ENCODE measurements at places on chromosomes 11 and 22.

GRCh38 chr11:16337421-16338213 lies 18.7 kb downstream of the SOX6 start:
- no peak for DNase-seq

GRCh38 chr11:63761188-63761587 lies 7.4 kb downstream of the ZFTA start:
- DNase-seq: no peak

GRCh38 chr22:38203855-38204514 lies 2.2 kb downstream of the MAFF start:
- no peak for DNase-seq

DNA sequence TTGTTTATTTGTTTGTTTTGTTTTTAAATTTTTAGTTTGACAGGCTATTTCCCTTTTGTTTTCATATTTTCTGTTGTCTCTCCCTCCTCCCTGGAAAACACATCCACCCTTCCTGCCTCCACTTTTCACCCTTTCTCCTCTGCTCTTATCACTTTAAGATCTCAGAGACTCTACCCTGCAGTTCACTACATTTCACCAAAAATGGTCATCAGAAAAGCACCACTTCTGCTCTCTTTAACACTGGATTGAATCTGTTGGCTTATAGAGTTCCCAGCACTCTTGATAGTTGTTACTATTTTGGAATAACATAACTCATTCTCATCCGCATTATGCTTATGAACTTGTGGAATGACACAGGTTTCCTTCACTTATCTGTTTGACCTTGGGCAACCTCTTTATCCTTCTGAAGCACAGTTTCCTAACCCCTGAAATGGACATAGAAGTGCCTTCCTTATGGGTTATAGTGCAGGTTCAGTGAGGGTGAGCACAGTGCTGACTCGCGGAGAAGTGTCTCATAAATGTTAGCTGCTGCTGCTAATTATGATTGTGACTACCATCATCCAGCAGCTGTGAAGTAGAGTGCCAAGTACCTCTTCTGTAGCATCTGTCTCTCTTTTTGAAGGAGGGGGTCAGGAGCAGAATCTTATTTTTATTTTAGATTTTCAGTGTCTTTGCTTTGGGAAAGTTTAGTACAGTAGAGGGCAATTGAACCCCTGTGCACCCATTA lies 15.0 kb downstream of the TEAD1 start:
- no peak for DNase-seq

DNA sequence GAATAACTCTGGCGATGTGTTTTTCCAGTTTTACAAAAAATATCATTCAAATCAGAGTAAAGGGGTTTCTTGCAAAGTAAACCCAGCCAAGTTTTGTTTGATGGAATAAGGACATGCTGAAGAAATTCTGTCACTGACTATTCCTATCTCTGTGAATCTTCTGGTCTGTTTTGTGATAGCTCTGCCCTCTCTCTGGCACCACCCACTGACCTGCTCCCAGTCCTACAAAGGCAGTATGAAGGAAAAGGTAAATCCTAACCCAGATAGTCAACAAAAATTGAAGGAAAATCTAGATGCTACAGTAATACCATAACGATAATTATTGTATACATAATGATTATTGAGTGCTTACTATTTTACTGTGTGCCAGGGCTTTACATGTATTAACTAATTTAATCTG lies 76.3 kb upstream of the TP53AIP1 start:
- DNase-seq: no peak

- DNase-seq: no peak
These were observed 1.7 kb upstream of the PLAAT2 start for GRCh38 chr11:63564784-63565350.

- no peak for DNase-seq
These were observed 69.7 kb upstream of the PRDM11 start for GRCh38 chr11:45076761-45077160.

GRCh38 chr11:74171630-74171968 lies 510 bp downstream of the PPME1 start:
- no peak for DNase-seq

DNA sequence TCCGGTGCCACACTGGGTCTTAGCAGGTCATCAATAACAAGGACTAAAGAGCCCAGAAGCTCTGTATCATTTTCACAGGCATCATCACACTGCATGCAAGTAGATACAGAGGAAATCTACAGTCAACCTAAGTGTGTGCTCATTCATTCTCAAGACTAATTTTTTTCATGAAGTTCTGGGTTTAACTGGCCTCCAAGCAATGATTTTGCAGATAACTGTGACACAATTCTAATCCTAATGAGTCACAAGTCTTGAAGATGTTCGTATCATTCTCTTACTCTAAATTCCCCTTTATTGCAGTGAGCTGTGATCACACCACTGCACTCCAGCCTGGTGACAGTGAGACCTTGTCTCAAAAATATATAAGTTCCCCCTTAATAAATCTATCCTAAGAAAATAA lies 2.5 kb downstream of the OR52W1 start:
- no peak for DNase-seq

DNA sequence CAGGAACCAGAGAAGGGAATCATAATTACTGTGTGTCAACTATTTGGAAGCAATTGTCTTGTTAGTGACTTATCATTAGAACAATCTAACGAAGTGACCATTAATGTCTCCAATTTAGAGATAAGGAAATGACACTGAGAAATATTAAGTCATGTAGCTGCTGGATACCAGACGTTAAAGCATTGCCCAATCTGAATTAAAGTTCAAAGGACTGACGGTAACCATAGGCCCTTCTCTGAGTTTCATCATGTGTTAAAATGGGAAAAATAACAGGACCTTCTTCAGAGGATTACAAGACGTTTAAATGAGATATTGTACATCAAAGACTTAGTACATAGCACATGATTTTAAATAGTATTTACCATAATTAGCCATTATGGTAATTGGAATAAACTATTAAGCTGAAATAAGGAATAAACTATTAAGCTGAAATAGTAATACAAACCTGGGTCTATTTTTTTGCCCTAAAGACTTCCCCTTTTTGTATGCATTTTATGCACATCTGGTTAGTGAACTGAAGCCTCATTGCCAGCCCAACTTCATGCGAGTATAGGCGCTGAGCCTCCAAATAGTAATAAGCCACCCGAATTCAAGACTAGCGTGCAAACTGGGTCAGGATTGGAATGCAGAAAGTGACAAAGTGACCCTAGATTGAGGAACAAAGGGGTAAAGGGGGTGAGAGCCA lies 41.0 kb downstream of the GLYATL1 start:
- DNase-seq: no peak

- peak; percentile 57 for DNase-seq
These were observed 2.3 kb downstream of the ADORA2A start for GRCh38 chr22:24429411-24430365.

All from CD4-positive, alpha-beta memory T cell (primary cell).